ENCODE measurements at places on chromosomes 4 and X. TPM values are rescaled to one million over a fixed set of nuclear protein-coding genes. Genes with fewer than 3 reads are reported as not detected.

- DNase-seq = no peak
These were observed 70.3 kb downstream of the TMEM154 start for GRCh38 chr4:152609481-152609880.

- no peak for DNase-seq
These were observed 231.1 kb downstream of the SLC39A8 start for GRCh38 chr4:102114118-102114630.

DAPP1 gene
- 14.5 TPM for total RNA-seq

PABPC1L2A gene
- not detected for total RNA-seq

Data from mammary epithelial cell (primary cell).